ENCODE measurements at places on chromosomes 7 and 10.

- no peak for DNase-seq
Measured at GRCh38 chr7:142811154-142811737, 40.5 kb downstream of the PRSS2 start.

- no peak for DNase-seq
Measured at GRCh38 chr10:23099816-23100215, 4.4 kb downstream of the MSRB2 start.

- DNase-seq: no peak
Measured at GRCh38 chr7:24328050-24328449, 44.1 kb downstream of the NPY start.

DNA sequence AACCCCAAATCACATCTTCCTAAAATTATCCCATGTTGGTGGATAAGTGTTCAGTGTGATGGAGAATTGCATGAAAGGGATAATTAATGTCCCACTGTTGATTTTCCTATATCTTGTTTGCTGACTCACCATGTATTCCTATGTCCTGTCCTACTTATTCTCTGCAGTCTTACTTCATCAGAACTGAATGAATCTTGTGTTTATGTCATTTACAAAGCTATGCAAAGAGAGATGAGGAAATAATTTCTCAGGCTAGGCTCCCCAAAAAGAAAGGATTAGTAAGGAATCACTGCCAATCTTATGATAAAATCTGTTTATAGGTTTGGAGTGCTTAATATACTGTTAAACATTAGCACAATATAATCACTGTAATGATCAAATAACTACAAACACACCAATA is 360.8 kb downstream of the CRPPA start:
- no peak for DNase-seq

DNA sequence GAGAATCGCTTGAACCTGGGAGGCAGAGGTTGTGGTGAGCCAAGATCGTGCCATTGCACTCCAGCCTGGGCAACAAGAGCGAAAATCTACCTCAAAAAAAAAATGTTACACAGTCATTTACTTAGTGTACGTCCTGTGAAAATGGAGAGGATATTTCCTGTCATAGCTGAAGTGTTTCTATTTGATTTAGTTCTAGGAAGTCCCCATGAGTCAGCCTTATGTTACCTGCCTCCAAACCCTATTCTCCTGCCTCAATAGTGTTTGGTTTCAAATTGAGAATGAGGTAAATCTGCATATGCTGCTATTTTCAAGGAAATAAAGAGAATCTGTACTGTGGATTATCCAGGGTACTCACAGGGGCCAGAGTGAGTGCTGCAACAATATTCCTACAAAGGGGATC is 1284.5 kb upstream of the AUTS2 start:
- DNase-seq: no peak

- no peak for DNase-seq
Measured at GRCh38 chr7:138021889-138022288, 20.0 kb upstream of the CREB3L2 start.

- DNase-seq: no peak
Measured at GRCh38 chr10:57955076-57955475, 312.6 kb downstream of the IPMK start.

DNA sequence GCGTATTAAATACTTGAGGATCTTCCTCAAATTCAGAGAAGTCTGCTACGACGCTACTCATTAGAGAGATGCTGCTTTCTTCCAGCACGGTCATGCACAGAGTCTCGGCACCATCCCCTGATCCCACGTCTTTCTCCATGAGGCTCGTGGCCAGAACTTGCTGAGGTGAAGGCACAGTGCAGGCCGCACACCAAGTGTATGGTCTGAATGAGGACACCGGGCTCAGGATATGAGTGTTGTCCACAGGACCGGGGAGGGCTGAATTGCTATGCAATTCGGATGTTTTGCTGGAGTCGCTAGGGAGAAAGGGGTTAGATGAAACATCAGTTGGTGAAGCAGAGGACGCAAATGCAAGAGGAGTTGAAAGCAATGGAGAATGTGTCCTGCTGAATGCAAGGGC is 63.0 kb downstream of the KIAA1549 start:
- DNase-seq: no peak

- DNase-seq: no peak
Measured at GRCh38 chr10:123643315-123643714, 22.8 kb upstream of the GPR26 start.

GRCh38 chr7:155961241-155962190 is 149.3 kb upstream of the SHH start:
- DNase-seq: peak; percentile 52

DNA sequence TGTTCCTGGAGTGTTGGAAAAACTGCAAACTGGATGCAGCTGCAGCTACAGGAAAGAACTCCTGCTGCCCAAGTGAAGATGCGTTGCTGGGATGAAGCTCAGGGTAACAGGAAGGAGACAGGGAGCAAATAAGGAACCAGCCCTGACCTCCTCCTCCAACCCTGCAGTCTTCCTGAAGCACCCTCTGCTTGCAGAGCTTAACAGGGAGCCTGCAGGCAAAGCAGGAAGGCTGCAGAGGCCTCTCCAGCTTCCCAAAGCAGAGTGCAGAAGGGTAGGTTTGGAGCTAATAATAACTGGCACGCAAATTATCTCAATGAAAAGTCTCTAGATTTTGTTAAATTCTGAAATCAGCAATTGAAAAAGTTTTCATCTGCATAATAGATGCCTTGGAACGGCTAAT is 92.5 kb downstream of the SORCS1 start:
- DNase-seq: no peak

DNA sequence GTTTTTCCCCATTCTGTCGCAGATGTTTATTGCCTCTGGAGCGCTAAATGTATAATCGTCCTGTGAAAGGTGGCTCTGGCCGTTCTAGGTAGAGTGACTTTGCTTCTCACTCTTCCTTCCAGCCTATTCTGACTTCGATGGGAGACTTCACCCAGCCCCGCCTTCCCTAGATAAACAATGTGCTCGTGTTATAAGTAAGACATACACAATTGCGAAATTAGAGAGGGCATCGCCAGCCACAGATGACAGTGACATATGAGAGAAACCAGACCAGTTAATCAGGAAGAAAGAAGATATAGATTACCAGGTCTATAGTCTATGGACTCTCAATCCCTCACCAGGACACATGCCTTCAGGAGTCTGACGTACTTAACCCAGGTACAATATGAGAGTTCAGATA is 1050.5 kb upstream of the AUTS2 start:
- no peak for DNase-seq

All from head of caudate nucleus (tissue), 42 donors.